Thoracic aorta (tissue), 2 donors: ENCODE measurements at places on chromosomes 7 and 10. TPM values are rescaled to one million over a fixed set of nuclear protein-coding genes. Genes with fewer than 3 reads are reported as not detected.

MPP7 gene
- 28.2 TPM for total RNA-seq

RNF133 gene
- 0.68 TPM for total RNA-seq

XRCC2 gene
- 0.49 TPM for total RNA-seq

MMP21 gene
- total RNA-seq = not detected

UPK3B gene
- total RNA-seq = 5.1 TPM

UBTD1 gene
- total RNA-seq = 20.4 TPM

FEZF1 gene
- not detected for total RNA-seq

HABP2 gene
- not detected for total RNA-seq

EIF3A gene
- total RNA-seq = 135 TPM

AZGP1 gene
- 2.3 TPM for total RNA-seq

SLC25A28 gene
- 50.1 TPM for total RNA-seq

RAPGEF5 gene
- 70.8 TPM for total RNA-seq

FLNC gene
- 273 TPM for total RNA-seq

CDHR3 gene
- total RNA-seq = 8.7 TPM

SLC4A2 gene
- total RNA-seq = 89.1 TPM

ZNF746 gene
- total RNA-seq = 26.0 TPM

UCMA gene
- not detected for total RNA-seq

CPXM2 gene
- total RNA-seq = 348 TPM

PODXL gene
- total RNA-seq = 23.0 TPM

LEP gene
- not detected for total RNA-seq

VAX1 gene
- total RNA-seq = not detected

SCIN gene
- 0.49 TPM for total RNA-seq

CHST12 gene
- 19.1 TPM for total RNA-seq

GSDME gene
- total RNA-seq = 21.7 TPM

SYT15B gene
- 1.8 TPM for total RNA-seq

PNLIPRP3 gene
- total RNA-seq = 1.1 TPM

DGKB gene
- not detected for total RNA-seq

HOXA7 gene
- 0.54 TPM for total RNA-seq

SLC16A12 gene
- total RNA-seq = 1.5 TPM

AEBP1 gene
- total RNA-seq = 1,415 TPM
